Thyroid gland (tissue), 4 donors: ENCODE measurements at places on chromosomes 2 and 18. TPM values are rescaled to one million over a fixed set of nuclear protein-coding genes. Genes with fewer than 3 reads are reported as not detected.

DNA sequence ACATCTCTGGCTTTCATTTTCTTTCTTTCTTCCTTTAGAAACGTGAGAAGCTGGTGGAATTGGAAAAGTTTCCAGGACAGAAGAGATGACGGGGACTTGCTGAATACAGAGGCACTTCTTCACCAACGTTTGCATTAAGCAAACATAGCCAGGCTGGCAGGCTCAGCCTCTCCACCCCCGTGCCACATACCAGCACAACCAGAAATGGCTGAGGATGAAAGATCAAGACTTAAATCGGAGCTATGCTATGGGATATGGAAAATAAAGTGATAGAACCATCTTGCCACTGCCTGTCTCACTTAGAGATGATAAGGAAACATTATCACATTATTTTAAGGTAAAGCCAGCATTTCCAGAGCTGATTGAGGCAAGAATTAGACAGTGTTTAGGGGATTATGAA is 483.3 kb downstream of the BCL11A start:
- H3K36me3 ChIP-seq = no peaks in the 10 kb centered on the region
- H3K27ac ChIP-seq = no peak overlapping the region
- H3K4me1 ChIP-seq = no peaks in the 10 kb centered on the region
- H3K27me3 ChIP-seq = no peaks in the 10 kb centered on the region
- no peak overlapping the region for H3K4me3 ChIP-seq
- DNase-seq = no peak

DNA sequence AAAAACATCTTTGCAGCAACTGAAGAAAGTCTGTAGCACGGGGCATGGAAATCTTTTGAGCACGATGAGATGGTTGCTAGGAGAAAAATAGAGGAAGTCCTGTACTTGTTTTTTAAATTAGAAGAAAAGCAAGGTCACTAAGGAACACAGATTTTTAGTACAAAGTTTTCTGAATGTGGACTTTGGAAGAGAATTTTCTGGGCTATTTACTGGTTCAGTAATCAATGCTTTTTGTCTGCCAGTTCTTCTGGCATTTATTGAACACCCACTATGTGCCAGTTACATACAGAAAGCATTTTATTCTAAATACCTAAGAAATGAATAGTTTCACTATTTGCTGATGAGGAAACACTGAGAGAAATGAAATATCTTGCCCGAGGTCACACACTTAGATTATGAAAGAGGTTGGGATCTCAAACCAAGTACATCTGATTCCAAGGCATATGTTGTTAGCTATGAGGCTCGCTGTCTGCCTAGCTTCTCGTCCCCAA is 15.6 kb upstream of the MAP3K20 start:
- no peaks in the 10 kb centered on the region for H3K4me1 ChIP-seq
- no peaks in the 10 kb centered on the region for H3K27me3 ChIP-seq
- H3K4me3 ChIP-seq = no peak overlapping the region
- H3K36me3 ChIP-seq = no peaks in the 10 kb centered on the region

Gene NPHP1
- total RNA-seq = 13.2 TPM

GRCh38 chr2:74228772-74229171 is 30.4 kb downstream of the MTHFD2 start:
- H3K27me3 ChIP-seq = no peaks in the 10 kb centered on the region
- H3K4me1 ChIP-seq = no peaks in the 10 kb centered on the region
- no peak overlapping the region for H3K4me3 ChIP-seq
